Stimulated activated CD4-positive, alpha-beta T cell treated with anti-CD3 and anti-CD28 coated beads, Interleukin-15, amount 100 ng/mL, for 1 hour (primary cell): ENCODE measurements at places on chromosomes 16 and 17.
A peak's percentile ranks its signal among the peaks of the same experiment; 100 is the strongest.

DNA sequence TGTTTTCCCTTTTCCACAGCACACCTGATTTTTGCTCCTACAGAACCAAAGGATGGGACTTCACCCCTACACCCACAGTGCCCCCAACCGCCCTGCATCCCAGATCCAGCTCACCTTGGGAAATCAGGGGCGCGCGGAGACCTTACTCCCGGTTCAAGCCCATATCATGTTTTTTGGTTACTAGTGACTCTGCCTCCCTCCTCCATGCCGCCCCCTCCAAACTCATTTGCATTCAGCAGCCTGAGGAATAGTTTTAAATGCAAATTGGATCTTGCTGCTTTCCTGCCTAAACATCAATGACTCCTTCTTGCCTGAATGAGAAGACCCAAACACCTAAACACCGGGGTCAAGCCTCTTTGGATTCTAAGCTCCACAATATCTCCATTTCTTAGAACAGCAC is 331.8 kb downstream of the TMEM114 start:
- DNase-seq, result no peak

DNA sequence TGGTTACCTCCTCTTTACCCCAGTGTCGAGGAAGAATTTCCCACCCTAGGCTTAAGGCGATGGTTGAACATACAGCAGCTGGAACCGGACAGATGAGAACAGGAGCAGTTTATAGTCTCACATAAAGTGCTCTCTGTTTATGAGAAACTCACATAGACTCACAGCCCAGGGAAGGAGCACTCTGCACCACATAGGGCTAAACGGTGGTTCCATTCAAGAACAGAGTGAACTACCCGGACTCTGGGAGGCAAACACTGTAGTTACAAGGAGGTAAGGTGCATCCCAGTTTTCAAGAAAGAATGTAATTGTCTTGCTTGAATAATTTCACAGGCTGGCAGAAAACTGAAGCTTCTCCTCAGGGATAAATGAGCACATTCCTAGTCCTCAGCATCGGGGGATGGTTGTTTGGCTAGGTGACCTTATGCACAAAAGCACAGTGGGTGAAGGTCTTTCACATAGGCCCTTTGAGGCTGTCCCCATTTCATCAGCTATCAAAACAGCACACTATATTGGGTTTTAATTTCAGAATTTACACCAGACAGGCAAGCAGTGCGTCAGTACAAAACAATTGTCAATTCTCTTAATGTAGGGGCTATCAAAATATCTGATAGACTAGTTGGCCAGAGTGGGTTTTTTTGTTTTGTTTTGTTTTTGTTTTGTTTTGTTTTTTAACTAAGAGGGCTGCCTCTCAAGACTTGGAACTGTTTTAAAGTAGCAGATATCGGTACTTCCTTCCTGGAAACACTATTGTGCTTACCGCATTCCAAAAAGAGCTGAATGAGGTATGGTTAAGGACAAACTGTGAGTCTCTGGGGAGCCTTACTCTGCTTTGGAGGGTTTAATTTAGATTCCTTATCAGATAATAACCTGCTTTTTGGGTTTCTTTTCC is 918.1 kb upstream of the CDH8 start:
- no peak for DNase-seq

- no peak for DNase-seq
These were observed 7.9 kb downstream of the MSLN start for GRCh38 chr16:768428-768827.

DNA sequence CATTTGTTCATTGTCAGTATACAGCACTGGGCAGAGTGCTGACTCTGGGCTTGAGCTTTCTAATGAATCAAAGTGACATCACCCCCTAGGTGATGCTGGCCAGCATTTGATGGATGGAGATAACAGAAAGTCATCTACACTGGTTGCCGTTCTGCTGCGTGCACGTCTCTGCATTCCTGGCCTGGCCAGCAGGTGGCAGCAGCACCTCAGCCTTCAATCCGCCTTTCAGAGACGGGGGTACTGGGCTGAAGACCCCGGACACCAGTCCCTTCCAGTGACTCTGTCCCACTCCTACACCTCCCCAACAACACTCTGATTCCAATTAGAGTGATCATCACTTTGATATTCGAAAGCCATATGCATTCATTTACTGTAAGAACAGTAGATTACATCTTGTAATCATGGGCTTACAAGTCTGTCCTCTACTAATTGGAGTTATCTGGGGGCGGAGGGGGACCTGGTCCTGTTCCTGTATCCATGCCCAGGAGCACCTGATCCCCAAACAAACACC is 6.0 kb downstream of the CPSF4L start:
- DNase-seq, result no peak

GRCh38 chr17:43010667-43011308 is 4.2 kb downstream of the IFI35 start:
- DNase-seq, result no peak

DNA sequence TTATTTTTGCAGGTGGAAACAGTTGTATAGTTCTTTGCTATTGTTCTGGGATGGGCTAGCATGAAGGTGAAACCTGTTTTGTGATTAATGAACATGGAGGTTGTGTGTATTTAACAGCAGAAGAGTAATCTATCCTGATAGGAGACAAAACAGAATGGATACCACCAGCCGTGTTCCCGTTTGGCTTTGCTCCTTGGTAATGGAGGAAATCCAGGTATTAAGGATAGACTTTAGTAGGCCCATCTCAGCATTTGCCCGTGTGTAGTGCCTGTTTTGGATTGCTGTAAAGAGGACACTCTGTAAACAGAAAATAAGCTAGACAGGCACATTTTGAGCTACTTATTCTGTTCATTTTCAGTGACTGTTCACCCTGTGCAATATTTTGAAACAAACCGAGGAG is 215.1 kb downstream of the RBFOX1 start:
- no peak for DNase-seq

GRCh38 chr17:66810951-66811682 is 23.8 kb upstream of the CACNG5 start:
- no peak for DNase-seq

- DNase-seq, result no peak
These were observed 207.3 kb downstream of the CCDC182 start for GRCh38 chr17:57537524-57538410.

DNA sequence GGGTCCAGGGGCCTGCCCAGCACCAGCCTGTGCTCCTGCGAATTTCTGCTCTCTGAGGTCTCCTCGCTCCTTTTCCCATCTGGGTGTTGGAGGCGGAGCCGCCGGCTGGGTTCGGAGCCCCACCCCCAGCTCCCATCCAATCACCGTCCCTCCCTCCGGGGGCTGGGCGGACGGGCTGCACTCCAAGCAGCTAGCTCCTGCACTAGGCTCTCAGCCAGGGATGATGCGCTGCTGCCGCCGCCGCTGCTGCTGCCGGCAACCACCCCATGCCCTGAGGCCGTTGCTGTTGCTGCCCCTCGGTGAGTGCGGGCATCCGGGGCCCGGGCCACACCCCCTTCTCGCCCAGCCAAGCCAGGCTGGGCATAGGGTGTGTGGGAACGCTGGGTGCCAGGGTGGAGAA is at the start of gene NRN1L:
Gene NRN1L (plus strand): TSS at position 202 of the 400 bp plus-strand sequence. CDS start 19 bp downstream, at position 221.
- DNase-seq, result no peak

GRCh38 chr17:45287526-45288500 is 25.9 kb upstream of the SPATA32 start:
- DNase-seq, result no peak

GRCh38 chr16:14608111-14608566 is 21.9 kb downstream of the PARN start:
- no peak for DNase-seq

DNA sequence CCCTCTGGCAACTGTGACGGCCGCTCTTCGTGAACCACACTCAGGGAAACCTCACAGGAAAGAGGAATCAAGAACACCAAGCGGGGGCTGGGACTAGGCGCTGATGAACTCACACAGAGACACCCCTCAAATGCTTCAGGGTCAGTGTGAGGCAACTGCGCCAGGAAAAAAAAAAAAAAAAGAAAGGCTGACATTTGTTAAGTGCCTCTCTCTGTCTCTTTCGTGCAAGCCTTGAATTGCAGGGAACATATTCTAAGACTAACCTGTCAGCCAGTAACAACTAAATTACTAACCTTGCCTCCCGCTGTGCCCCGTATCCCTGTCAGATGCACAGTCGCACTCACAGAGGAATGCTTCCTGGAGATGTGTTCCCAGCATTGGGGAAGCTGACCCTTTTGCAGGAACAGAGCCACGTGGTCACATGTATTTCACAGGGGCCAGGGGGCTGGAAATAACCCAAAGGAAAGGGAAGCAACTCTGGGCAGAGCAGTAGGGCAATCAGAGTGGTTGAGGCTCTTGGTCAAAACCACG is 247.8 kb downstream of the XYLT1 start:
- no peak for DNase-seq

DNA sequence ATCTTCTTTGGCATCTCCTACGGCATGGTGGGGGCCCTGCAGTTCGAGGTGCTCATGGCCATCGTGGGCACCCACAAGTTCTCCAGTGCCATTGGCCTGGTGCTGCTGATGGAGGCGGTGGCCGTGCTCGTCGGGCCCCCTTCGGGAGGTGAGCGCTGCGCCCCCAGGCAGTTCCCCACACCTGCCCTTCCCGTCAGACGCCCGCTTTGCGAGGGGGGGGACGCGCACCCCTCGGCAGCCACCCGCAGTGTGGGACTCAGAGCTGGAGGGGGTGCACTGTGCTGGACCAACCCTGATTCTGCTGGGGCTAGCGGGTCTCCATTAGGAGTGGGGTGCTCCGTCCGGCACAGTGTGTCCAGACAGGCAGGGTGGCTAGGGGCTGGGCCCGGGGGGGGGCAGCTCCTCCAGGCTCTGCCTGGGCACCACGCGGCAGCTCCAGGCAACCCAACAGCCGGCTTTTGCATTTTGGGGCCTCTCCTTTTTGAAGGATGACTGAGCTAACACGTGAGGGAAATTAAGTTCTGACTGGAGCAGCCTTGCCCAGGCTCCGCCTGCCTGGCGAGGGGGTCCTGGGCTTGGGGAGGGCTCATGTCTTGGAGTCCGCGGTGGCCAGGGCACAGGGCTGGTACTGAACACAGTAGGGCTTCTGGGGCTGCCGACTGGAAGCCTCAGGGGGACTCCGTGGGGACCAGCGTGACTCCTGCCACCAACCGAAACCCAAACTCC is 9.1 kb downstream of the SLC16A3 start:
- no peak for DNase-seq

GRCh38 chr16:30470632-30470995 is 1.9 kb upstream of the ITGAL start:
- no peak for DNase-seq

- DNase-seq, result peak; percentile 32
These were observed 44.7 kb upstream of the MEAK7 start for GRCh38 chr16:84548971-84549844.

- no peak for DNase-seq
These were observed 3.8 kb downstream of the GJC1 start for GRCh38 chr17:44826123-44826790.

DNA sequence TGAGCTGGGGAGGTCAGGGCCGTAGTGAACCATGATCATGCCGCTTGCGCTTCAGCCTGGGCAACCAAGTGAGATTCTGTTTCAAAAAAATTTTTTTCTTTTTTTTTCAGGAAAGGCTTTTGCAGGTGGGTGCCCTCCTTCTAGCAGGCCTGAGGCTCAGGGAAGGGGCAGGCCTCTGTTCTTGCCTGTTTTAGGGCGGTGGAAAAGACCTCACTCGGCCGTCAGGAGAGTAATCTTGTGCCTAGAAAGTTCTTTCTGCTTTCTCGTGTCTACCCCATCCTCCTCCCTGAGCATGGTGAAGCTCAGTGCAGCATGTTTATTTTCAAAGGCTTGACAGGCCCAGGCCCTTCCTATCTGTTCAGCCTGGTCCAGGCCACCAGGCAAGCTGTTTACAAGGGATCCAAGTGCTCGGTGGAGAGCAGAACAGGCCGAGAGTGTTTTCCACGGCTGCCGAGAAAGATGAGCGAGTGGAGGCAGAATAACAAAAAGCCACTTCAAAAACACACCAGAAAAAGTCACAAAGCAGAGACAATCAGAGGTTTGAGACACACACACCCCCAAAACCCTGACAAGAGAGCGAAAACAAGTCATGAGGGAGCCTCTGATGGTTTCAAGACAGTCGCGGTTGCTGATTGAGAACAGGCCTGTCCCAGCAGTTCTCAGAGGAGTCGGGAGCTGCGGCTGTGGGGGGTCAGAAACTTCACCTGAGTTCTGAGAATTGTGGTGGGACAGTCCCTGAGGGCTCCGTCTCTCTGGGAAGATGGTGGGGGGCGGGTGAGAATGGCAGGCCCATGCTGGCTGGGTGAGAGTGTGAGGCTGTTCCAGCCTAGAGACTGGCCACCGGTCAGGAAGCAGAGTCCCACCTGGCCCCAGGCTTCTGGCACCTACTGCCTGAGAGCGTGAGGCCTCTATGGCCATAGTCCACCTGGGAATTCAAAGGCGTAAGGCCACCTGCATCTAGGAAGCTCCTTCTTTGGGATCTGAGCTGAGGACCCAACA is 37.5 kb upstream of the CCR7 start:
- peak; percentile 60 for DNase-seq

DNA sequence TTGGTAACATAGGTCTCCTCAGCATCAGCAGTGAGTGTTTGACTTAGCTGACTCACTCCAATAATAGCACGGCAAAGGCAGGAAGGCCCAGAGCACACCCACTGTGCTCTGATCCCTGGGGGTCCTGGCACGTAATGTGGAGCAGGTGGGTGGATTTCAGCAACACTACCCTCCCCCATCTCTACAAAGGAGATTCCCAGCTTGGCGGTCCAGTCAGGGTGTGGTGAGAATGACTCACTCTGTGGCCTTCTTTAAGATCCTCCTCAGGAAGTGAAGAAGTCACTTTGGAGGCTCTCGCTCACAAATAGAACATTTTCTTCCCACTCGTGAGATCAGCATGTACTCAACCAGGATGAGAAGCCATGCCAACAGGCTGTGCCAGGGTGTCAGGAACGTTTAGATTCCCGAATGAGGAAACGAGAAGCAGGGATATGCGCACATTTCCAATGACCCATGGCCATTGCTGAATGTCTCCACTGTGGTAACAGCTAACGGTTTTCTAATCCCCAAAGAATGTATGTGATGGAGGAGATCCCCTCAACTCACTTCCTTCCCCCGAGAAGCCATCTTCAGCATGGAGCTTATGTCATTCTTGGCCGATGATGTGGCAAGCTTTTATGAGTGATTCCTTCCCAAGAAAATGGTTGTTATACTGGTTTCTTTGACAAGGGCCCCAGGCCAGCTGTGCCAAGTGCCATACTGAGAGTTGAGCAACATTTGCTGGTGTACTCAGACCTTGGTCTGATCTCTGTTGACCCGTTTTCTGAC is 365.2 kb downstream of the C16orf95 start:
- no peak for DNase-seq

DNA sequence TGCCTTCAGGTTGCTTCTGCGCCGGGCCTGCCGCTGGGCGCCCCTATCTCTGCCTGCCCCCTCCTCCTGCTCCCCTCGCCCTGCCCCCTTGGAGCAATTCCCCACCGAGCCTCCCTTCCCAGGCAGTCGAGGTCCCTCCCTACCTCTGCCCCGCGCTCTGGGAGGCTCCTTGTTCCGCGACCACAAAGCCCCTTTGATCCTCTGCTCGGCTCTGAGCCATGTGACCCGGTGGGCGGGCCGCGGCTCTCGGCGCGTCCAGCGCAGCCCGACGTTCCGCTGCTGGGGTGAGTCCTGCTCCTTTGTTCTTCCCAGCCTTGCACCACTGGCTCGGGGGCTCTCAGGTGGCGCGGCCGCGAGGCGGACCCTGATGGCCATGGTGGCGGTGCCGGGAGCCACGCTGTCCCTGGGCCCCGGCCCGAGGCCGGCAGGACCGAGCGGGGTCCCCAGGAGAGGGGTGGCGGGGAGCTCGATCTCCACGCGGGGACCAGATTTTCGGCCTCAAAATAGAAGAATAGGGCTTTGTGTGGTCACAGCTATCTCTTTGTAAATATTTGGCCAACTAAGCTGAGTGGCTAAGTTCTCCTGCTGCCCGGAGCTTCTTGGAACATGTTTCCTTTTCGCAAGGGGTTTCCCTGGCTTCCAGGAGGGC is 310.6 kb downstream of the SEC14L1 start:
- no peak for DNase-seq
